GDM1 (cell line): ENCODE measurements at places on chromosomes 7 and 10.

- DNase-seq = no peak
Observed at GRCh38 chr10:97889461-97890265, 40.0 kb downstream of the GOLGA7B start.

DNA sequence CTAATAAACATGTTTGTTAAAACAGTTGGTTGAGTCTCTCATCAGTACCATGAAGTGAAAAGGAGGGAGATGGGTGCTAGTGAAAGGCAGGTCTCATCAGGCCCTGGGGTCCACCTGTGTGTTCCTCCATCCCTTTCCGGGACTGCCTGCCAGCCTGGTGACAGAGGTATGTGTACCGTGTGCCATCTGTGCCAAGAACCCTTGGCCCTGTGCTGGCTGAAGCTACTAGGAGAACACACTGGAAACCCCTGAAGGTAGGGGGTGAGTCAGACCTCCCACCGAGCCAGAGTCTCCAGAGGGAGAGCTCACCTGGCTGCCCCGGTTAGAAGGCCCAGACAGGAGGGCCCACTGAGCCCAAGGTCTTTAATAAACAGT lies 2.3 kb downstream of the DDIT4 start:
- no peak for DNase-seq

DNA sequence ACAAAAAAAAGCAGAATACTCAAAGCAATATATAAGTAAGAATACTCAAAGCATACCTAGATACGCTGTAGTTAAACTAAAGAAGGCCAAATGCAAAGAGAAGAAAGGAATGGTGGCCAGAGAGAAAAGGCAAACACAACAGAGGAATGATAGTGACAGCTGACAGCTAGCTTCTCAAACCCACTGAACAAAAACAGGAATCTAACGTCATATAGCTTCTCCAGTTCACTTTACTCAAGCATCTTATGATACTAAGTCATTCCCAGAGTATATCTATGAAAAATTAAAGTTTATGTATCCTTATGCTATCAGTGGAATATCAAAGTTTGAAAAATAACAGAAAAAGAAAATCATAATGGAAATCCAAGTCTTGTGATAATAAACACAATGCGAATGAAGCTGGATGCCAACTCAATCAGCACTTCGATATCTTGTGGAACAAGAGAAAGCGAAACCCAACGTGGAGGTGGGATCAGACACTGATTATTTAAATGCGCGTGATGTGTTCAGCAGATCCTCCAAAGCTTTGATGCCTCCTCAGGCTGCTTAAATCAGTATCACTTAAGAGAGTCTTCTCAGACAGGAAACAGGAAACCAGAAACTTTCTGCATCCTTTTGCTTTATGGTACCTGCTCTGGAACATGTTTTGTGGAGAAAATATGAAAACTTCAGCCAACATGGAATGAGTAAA lies 102.8 kb downstream of the PIP4K2A start:
- no peak for DNase-seq

DNA sequence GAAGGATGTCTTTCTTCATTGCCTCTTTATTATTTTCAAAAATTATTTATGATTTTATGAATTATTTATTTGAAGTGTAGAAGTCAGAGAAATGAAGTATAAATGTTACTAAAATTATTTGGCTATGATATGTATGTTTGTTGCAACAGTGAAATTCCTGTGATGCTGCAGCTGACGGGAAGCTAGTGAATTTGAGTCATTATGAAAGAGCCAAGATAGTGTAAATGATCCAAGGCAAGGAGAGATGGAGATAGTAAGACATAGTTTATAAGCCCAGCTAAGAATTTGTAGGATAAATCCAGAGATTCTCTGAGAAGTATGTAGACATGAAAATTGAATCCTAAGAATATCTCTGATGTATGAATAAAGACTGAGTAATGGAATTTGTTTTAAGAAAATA lies 30.8 kb downstream of the CASD1 start:
- DNase-seq = no peak

DNA sequence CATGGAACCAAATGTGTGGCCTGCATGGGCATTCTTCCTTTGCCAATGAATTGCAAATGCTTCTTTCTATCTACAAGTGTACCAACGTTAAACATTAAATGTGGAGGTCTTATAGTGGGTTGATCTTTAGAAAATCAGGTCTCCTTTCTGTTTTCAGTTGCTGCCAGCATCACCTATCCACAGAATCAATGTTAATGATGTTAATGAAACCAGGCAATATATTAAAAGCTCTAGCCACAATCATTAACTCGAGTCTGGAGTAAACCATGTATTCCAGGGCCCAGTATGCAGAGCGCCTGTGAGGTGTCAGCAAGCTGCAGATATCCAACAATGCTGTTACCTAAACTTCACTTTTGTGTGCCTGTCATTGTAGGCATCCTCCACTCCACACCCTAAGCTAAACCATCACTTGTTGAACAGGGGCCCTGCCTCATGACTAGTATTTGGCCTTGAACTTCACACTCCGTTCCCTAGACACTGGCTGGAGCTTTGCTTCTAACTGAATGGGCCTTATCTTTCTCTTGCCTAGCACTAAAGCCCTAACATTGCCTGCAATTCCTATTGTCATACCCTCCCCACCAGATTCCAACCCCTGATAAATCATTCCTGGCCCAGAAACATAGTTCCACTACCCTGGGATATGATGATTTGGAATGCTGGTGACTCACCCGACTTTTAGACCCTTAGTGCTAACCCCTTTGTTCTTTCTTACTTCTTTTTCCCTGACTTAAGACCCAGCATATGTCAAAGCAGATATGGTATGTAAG lies 24.3 kb upstream of the ITGB8 start:
- no peak for DNase-seq

- DNase-seq = no peak
Observed at GRCh38 chr7:42194238-42194637, 42.8 kb downstream of the GLI3 start.

- DNase-seq = no peak
Observed at GRCh38 chr7:124943472-124943871, 13.8 kb upstream of the POT1 start.

- no peak for DNase-seq
Observed at GRCh38 chr10:13633689-13634088, 46.9 kb downstream of the PRPF18 start.

DNA sequence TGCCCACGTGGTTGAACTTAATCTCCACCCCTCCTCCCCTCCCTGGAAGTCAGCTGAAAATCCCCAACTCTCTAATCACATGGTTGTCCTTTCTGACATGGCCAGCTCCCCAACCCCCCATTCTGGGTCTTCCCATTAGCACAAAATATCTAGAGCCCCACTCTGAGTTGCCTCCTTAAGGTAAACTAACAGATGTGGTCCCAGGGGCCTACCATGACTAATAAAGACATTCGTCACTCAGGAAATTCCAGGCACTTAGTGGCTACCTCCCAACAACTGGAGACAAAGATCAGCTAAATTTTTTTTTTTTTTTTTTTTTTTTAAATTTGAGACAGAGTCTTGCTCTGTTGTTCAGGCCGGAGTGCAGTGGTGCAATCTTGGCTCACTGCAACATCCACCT lies 21.1 kb downstream of the CCDC126 start:
- DNase-seq = no peak

DNA sequence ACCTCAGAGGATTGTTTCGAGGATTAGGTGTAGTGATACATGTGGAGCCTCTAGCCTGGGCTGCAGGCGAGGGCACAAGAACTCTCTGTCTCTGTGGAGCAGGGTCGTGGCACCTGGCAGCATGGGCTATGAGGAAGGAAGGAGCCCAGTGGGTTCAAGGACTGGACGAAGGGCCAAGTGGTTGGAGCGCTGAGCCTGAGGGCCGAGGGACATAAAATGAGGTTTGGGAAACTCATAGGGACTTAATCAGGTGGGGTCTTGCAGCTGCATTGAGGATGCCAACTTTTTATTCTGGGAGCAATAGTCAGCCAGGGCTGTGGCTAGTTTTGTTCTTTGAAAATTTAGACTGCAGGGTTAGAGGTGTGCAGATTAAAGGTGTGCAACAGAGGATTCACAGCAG lies 33.0 kb upstream of the ZNF32 start:
- no peak for DNase-seq

DNA sequence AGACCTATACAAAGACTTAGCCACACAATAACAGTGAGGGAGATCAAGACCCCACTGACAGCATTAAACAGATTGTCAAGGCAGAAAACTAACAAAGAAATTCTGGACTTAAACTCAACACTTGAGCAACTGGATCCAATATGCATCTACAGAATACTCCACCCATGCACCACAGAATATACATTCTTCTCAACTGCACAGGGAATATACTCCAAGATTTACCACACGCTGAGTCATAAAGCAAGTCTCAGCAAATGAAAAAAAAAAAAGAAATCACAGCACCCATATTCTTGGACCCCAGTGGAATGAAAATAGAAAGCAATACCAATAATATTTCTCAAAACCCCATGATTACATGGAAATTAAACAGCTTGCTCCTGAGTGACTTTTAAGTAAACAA lies 680.2 kb downstream of the PCDH15 start:
- no peak for DNase-seq
